Astrocyte of the spinal cord (primary cell): ENCODE measurements at places on chromosomes 7 and 10.

DNA sequence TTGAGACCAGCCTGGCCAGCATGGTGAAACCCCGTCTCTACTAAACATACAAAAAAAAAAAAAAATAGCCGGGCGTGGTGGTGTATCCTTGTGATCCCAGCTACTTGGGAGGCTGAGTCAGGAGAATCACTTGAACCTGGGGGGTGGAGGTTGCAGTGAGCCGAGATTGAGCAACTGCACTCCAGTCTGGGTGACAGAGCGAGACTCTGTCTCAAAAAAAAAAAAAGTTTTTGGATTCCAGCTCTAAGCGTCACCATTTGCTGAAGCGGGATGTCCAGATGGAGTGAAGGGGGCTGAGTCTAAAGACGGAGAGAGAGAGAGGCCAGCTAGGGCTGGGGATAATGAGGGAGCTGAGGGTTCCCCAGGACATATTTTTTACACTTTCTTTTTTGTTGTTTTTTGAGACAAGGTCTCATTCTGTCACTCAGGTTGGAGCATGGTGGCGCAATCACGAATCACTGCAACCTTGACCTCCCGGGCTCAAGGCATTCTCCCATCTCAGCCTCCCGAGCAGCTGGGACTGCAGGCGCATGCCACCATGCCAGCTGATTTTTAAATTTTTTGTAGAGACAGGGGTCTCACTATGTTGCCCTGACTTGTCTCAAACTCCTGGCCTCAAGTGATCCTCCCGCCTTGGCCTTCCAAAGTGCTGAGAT lies 9.4 kb upstream of the HK1 start:
- DNase-seq = no peak

- DNase-seq = no peak
Measured at GRCh38 chr7:132424821-132425724, 151.2 kb downstream of the PLXNA4 start.

- no peak for DNase-seq
Measured at GRCh38 chr10:12508165-12508564, 158.8 kb downstream of the CAMK1D start.

DNA sequence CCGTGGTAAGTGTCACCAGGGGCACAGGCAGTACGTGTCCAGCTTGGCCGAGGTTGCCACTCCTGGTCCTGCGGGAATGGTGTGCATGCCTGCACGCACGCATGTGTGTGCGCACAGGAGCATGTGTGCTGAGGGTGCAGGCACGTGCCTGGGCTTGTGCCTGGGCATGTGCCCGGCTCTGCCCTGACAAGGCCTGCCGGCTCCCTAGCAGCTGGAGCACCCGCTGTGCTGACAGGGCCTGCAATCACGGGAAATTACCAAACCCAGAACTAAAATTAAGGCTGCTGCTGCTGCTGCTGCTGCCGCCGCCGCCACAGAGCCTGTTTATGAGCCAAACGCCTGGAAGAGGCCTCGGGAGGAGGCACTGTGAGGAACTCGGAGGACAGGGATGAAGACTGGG lies 28.7 kb downstream of the GHRHR start:
- no peak for DNase-seq

DNA sequence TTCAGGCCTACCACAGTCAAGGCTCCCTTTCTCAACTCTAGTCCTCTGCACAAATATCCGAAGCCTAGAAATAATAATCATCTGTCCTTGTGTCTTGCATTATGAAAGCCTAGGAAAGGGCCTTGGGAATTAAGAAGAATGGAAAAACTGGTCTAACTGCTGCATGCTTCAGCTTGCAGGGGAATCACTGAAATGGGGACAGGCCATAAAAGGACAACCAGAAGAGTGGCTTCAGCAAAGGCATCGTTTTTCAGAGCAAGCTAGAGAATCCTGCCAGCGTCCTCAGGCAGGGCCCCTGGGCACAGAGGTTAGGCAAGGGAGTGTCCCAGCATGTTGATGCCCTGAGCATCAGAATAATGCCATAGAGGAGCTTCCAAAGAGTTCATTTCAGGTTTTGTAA lies 13.2 kb downstream of the ERVW-1 start:
- no peak for DNase-seq

DNA sequence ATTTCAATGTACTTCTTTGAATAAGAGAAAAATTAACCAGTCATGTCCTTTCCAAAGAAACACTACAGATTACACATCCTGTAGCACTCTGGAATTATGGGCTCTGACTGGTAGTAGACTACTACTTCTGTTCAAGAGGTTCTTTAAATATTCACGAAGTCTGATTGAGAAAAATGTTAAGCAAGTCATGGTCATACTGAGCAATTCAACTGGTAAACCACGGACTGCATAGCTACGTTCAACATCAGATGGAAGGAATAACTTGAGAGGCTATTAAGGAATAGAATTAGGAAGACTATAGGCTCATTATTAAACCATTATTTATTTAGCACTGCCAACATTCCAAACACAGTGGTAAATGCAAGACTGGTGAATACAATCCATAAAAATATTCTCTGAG lies 160.8 kb downstream of the IMMP2L start:
- peak; percentile 56 for DNase-seq

DNA sequence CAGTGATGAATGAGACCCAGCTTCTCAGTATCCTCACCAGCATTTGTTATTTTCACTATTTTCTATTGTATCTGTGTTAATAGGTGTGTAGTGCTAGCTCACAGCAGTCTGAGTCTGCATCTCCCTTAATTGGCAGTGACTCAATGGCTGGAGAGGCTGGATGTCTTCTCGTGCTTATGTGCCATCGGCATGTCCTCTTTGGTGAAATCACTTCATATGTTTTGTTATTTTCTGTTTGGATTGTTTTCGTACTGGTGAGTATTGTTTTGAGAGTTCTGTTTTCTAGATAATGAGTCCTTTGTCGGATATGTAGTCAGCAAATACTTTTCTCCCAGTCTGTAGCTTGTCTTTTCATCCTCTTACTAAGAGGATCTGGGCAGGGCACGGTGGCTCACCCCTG lies 66.1 kb downstream of the AMZ1 start:
- DNase-seq = peak; percentile 34

- no peak for DNase-seq
Measured at GRCh38 chr7:94047956-94048355, 43.8 kb upstream of the BET1 start.

- DNase-seq = no peak
Measured at GRCh38 chr10:36683421-36683820, 442.0 kb upstream of the ANKRD30A start.

GRCh38 chr10:45353186-45353585 lies 20.8 kb upstream of the ALOX5 start:
- no peak for DNase-seq
